ENCODE measurements at places on chromosomes 1 and 21.

GRCh38 chr1:198157847-198158725 is 1.3 kb downstream of the NEK7 start:
- no peak for DNase-seq

- no peak for DNase-seq
Measured at GRCh38 chr1:236507022-236507700, 16.6 kb upstream of the LGALS8 start.

DNA sequence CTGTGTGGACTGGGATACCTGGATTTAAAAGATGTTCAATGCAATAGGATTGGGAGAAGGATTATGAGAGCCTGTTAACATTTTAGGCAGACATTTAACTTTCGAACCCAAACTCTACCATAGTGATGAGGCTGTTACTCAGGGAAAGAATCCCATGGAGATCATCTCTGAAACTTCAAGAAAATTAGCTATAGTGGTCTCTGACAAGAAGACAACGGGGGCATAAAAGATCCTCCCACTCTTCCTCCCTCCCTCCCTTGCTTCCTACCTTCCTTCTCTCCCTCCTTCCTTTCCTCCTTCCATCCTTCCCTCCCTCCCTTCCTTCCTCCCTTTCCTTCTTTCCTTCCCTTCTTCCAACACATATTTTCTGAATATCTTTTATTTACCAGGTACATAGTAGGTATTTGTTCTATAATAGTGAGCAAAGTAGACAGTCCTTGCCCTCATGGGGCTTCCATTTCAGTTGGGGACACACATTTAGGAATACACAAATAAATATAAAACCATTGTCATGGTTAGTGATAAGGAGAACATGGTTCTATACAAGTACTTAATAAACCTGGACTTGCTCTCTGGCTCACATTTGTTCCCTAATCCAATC is 143.2 kb downstream of the ATP6V1G3 start:
- no peak for DNase-seq

GRCh38 chr1:193609592-193609991 is 423.2 kb upstream of the B3GALT2 start:
- no peak for DNase-seq
